ENCODE measurements at places on chromosomes 5 and 9.
A peak's percentile ranks its signal among the peaks of the same experiment; 100 is the strongest.

DNA sequence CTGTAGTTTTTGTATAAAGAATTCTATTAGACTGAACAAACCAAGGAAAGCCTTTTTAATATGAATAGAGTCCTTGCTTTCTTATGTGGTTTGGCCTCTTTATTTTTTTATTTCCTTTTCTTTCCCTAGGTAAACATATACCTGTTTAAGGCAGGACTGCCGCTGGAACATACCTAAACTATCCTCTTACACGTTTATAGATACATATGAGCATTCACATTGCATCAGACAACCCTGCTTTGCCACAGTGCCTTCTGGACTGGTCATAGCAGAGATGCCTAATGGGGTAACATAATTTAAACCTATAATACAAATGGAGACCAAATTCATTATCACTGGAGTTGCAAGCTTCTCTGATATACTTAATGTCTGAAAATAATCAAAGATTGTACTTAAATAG lies 12.5 kb downstream of the GRAMD2B start:
- no peak for DNase-seq

- DNase-seq, result no peak
Measured at GRCh38 chr9:15361737-15362136, 54.7 kb upstream of the TTC39B start.

- no peak for DNase-seq
Measured at GRCh38 chr5:35971186-35971877, 19.9 kb downstream of the UGT3A1 start.

GRCh38 chr5:139131062-139131461 lies 67.1 kb downstream of the SIL1 start:
- no peak for DNase-seq

DNA sequence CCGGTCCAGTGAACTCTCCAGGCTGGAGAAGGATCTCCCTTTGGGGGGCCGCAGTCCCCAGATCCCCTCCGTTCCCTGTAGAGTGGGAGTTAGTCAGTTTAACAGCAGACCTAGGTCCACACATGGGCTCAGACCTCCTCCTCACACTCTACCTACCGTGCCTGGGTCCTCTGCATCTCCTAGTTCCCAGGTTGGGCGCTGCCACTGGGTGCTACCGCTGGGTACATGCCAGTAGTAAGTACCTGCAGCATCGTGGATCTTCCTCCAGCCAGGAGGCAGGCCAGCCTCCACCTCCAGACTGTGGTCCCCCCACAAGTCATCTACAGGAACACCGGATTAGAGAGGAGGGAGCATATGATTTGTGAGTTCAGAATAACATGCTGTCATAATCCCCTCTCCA lies 802 bp downstream of the APBB3 start:
- no peak for DNase-seq

- DNase-seq, result peak; percentile 75
Measured at GRCh38 chr5:73387601-73388305, 60.8 kb downstream of the FOXD1 start.

GRCh38 chr5:111902436-111902835 lies 145.4 kb upstream of the NREP start:
- no peak for DNase-seq

DNA sequence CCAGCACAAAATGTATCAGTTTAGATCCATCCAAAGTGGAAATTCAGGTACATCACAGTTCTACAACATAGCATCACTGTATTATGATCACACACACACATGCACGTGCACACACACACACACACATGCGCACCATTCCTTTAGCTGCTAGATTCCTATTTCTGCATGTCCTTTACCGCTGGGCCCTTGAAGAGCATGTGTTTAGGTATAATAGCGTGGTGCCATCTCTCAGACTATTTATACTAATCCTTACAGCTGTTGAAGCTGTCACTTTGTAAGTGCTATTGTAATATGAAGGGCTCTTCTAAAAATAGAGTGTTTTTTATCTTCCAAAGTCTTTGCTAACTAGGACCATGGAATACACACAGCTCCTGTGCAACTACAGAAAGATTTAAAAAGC lies 308.8 kb upstream of the TRPC7 start:
- no peak for DNase-seq

DNA sequence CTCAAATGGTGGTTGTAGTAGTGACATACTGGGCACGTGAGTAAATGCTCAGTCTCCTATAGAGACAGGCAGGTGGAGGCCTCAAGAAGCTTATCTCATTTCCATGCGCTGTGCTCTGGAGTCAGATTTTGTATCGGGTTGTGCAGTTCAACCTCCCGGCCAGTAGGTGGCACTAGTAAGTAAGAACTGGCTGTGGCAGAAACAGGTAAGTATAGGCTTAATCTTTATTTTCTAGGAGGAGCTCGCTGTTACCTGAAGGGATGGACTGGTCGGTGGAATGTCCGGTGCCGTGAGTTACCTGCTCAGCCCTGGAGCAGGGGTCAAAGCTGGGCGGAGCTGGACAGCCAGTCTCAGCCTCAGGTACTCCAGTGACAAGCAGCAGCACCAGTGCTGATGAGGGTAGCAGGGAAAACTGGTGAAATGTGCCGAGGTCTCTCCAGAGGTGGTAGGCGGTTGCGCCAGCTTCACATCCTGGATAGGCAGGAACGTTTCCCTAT lies 880.1 kb upstream of the SEMA6A start:
- no peak for DNase-seq

DNA sequence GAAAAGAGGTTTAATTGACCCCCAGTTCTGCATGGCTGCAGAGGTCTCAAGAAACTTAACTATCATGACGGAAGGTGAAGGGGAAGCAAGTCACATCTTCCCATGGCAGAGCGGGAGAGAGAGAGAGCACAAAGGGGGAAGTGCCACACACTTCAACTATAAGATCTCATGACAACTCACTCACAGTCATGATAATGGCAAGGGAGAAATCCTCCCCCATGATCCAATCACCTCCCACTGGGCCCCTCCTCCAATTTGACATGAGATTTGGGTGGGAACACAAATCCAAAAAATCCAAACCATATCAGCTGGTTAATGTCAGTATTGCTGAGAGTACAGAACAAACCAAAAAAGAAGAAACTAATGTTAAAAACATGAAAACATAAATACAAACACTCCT lies 120.2 kb downstream of the STARD4 start:
- no peak for DNase-seq

DNA sequence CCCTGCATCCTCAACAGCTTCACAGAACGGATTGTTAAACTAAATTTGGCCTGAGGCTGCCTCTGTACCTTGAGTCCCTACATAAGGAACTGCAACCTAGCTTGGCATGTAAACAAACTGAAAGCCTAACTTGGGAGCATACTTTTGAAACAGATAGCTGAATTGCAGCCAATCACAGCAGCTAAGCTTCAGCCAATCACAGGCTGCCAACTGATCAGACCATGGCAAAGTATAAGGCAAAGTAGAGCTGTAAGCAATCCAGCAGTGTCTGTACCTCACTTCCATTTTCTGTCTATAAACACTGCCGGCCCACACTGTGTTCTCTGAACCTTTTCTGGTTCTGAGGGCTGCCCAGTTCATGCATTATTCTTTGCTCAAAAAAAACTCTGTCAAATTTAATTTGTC lies 8.9 kb upstream of the ZNF483 start:
- DNase-seq, result no peak

GRCh38 chr5:173753307-173754168 lies 134.6 kb upstream of the CPEB4 start:
- peak; percentile 78 for DNase-seq

GRCh38 chr9:118091226-118091625 lies 387.0 kb downstream of the TLR4 start:
- DNase-seq, result no peak

GRCh38 chr5:124698770-124699169 lies 47.7 kb downstream of the ZNF608 start:
- no peak for DNase-seq

DNA sequence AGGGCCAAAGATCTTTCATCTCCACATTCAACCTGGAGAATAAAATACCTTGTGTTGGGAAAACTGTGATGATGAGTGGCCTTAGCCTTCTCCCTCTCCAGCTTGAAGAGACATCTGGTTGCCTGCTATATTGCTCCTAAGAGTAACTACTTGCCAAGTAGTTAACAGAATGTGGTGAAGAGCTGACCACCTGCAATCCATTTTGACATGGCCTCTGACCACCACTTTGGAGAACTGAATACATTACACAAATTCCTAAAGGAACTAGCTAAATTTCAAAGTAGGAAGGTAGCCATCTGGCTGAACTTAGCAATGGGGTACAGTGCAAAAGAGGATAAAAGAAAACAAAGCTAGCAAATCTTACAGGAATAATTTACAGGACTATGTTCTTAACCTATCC lies 7.2 kb downstream of the TBCA start:
- no peak for DNase-seq

- DNase-seq, result no peak
Measured at GRCh38 chr5:136198453-136198852, 5.5 kb upstream of the SMIM32 start.

GRCh38 chr5:138472353-138472752 lies 7.1 kb downstream of the EGR1 start:
- no peak for DNase-seq

DNA sequence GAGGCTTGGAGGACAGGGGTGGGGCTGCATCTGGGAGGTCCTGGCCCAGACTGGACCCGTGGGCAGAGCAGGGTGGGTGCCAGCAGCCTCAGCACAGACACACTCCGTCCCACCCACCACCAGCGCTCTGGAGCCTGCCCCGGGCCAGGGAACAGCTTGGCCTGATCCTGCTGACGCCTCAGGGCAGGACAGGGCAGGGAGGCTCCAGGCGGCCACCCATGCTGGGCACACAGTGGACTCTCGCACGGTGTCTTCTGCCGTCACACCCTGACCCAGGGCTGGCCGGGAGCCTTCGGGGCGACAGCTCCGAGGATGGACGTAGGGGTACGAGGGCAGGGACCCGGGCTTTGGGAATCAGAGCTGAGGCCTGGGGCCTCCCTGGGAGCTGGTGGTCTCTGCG lies 8.2 kb upstream of the PTGDS start:
- DNase-seq, result no peak

GRCh38 chr9:136965771-136966484 lies 11.4 kb upstream of the PTGDS start:
- DNase-seq, result no peak

- DNase-seq, result no peak
Measured at GRCh38 chr9:129866394-129867135, 31.3 kb downstream of the USP20 start.

DNA sequence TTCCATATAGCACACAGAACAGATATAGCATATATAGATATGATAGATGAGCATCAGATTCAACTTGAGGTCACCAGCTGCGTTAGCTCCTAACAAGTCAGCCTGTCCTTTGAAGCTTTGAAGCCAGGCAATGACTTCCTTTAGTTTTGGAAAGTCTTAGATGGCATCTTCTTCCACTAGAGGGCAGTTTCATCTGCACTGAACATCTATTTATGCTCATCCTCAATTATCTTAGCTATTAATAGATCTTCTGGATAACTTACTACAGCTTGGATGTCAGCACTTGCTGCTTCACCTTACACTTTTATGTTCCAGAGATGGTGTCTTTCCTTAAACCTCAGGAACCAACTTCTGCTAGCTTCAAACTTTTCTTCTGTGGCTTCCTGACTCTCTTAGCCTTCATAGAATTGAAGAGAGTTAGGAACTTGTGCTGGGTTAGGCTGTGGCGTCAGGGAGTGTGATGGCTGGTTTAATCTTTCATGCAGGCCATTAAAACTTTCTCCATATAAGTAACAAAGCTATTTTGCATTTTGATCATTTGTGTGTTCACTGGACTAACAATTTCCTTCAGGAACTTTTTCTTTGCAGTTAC lies 1401.4 kb downstream of the EFNA5 start:
- no peak for DNase-seq

GRCh38 chr9:77128125-77128789 lies 49.1 kb upstream of the VPS13A start:
- DNase-seq, result no peak

DNA sequence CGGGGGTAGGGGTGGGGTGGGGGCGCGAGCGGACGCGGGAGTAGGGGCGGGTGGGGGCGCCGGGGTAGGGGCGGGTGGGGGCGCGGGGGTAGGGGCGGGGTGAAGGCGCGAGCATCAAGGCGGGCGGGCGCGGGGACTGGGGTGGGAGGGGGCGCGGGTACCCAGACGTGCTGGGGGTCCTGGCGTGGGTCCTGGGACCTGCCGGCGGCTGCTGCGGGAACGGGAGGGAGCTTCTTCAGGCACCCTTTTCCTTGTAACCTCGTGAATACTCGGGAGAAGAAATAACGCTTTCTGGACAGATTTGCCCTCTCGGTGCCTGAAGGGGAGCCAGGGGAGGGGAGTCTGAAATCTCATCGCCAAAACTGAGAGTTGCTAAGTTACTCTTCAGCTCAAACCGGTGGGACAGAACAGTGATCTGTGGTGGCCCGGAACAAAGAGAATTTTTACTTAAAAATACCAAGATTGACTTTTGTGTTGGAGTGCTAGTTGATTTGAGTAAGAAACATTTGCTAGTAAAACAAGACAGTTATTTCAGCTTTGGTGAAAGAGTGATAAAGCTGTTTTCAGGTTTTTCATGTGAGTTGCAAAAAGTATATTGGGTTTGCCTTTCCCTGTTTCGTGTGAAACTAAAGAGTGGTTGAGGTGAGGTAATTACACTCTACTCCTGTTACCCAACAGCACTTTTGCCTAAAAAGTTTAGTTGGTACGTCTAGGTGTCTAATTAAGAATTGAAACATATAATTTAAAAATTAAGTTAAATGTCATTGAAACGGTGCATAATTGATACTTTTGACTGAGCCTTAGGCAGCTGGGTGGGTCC lies 643 bp downstream of the PLEKHG4B start:
- no peak for DNase-seq

- DNase-seq, result no peak
Measured at GRCh38 chr9:84513979-84514378, 155.6 kb upstream of the NTRK2 start.

GRCh38 chr5:35857606-35858205 lies 1.0 kb downstream of the IL7R start:
- DNase-seq, result no peak
